ENCODE measurements at places on chromosomes 5 and 9.

GRCh38 chr5:134136771-134137170 lies 22.3 kb downstream of the TCF7 start:
- DNase-seq, result peak; percentile 20

DNA sequence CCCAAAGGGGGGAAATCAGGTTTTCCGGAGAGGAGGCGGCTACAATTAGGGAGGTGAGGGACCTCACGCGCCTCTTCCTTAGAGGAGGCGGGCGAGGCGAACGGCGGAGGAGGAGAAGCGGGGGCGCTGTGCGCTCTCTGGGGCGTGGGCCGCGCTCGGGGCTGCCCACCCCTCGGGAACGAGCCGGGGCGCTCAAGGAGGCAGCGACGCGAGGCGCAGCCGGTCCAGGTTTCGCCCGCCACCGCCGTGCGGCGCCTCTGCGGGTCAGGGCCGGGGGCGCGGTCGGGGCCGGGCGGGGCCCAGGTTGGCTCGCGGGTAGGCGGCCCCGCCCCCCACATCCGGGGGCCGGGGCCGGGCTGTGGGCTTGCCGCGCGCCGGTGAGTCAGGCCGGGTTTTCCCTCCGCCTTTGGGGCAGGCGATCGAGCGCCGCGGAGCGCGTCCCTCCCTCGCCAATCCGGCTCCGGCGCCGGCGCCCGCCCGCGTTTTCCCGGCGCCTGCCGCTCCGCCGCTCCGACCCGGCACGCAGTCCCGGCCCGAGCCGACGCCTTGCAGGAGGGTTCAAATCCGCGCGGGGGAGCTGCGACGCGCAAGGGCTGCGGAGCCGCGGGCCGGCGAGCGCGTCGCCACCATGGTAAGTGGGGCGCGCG lies at the start of gene N4BP3:
TSS of gene N4BP3 (plus strand) at position 392 of the 647 bp plus-strand sequence. CDS start 6,052 bp downstream, outside the sequence.
- DNase-seq, result peak; percentile 88

- DNase-seq, result no peak
These were observed 25.7 kb downstream of the SYK start for GRCh38 chr9:90827181-90827871.

DNA sequence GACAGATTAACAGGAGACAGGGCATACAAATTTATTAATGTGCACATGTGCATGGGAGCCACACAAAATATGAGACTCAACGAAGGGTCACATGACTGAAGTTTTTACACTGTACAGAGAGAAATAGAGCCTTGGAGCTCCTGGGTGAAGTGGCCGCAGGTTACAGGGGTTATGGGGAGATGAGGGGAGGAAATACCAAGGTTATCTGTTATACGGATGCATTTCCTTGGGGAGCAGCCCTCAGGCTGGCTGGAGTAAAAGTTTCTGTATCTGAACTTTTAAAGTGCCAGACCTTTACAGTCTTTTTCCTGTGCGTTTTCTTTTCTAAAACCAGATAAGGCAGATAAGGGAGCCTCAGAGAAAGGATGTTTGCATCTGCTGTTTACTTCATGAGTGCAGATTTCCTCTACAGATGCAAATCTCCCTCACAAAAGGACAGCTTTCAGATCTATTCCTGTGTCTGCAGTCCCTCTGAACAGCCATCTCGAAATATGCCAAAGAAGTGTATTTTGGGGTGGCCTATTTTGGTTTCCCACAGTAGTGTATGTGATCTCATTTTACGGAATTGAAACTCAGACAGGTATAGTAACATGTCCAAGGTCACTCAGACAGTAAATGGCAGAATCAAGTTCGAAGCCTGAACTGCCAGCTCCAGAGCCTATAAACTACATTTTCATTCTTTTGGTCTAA lies 139.3 kb upstream of the FBXL17 start:
- DNase-seq, result no peak

DNA sequence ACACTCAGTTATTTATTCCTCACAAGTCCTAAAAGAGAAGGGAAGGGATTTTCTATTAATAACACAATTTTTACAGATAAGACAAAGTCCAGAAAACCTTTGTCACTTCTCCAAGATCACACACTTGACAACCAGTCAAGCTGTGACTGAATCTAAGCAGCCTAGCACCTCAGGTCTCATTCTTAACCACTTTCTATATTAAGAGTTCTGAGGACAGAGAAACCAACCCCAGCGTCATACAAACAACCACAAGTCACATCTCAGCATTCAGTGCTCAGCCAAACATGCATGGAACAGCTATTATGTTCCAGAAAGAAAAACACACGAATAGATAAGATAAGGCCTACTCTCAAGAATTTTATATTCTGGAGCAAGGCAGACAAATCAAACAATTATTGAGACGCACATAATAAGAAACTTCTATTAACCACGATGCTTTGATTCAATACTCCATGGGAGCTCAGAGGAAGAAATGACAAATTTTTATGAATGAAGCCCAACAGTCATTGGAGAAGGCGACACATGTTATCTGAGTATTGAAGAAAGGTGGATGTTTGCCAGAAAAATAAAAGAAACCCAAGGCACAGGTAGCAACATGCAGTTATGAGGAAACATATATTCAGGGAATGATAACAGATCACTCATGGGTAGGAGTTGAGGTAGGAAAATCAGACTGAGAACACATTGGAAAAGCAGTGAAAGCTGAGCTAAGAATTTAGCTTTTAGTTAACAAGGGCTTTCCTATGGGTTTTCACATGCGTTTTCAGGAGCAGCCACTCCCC lies 113.1 kb downstream of the HTR4 start:
- DNase-seq, result no peak

Data from activated naive CD4-positive, alpha-beta T cell treated with anti-CD3 and anti-CD28 coated beads for 36 hours (primary cell).